ENCODE measurements at places on chromosomes 12 and 14.

DNA sequence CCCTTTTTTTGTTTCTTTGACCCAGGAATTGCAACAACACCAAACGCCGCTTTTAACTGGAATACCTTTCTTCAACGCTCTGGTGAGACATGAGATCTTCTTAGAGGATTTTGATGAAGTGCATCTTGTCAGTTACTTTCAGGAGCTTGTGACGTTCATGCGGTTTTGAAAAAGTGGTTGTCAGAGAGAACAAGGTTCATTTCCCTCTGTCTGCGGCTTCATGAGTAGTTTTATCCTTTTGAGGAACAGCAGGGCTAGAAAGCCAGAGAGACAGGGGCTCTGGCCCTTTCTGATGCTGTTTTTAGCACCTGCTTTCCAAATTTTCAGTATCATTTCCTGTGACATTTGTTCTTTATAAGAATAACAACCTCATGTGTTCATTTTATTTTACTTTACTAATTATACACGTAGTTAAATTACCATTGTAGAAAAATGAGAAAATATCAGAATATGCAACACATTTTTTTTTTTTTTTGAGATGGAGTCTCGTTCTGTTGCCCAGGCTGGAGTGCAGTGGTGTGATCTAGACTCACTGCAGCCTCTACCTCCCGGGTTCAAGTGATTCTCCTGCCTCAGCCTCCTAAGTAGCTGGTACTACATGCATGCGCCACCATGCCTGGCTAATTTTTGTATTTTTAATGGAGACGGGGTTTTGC lies 61.8 kb downstream of the GLT1D1 start:
- DNase-seq: no peak

DNA sequence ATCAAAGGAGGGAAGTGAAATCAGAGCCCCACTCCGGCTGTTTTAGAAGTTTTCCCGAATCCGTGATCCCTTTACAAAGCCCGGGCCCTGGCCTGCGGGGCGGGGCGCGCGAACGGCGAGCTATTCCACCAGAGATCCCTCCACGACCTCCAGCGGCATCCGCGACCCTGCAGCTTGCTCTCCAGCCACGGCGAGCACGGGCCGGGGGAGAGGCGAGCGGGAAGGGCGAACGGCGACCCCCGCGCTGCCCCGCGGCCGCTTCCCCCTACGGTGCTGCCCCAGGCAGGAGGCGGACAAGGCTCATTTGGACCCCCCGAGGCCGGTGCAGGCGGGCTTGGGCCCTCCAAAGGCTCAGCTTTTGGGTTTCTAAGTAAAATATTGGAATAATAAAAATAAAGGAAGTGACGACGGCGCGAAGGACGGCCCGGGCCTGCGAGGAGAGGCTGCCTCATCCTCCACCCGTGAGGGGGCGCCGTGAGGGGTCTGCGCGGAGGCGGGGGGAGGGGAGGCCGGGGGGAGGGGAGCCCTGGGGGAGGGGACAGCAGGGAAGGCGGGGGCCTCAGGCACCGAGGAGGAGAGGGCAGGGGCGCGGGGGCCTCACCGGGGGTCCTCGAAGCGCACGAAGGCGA lies 613 bp downstream of the SRSF9 start:
- DNase-seq: no peak

- DNase-seq: no peak
Measured at GRCh38 chr14:67673451-67673850, 981 bp downstream of the VTI1B start.

DNA sequence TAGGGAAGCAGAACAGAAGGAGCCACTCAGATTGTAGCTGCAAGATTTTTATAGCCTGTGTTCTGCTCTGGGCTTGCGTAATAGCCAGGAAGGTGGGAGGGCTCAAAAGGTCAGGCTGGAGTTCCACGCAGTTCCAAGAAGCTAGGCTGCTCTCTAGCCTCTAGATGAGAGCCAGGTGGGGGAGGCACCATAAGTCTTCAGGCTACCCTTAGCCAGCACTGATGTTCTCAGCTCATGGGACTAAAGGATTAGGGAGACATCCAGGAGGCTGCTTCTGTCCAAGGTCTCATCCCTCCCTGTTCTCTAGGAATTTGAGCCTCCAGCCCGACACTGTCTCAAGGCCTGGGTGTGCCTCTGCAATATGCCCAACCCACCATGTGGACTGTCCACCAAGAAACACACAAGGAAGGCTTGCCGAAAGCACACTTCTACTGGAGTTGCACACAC lies 1.7 kb downstream of the LMBR1L start:
- no peak for DNase-seq

- DNase-seq: no peak
Measured at GRCh38 chr12:23888396-23889068, 60.9 kb downstream of the SOX5 start.

GRCh38 chr12:71536279-71536938 lies 96.8 kb downstream of the LGR5 start:
- DNase-seq: no peak

DNA sequence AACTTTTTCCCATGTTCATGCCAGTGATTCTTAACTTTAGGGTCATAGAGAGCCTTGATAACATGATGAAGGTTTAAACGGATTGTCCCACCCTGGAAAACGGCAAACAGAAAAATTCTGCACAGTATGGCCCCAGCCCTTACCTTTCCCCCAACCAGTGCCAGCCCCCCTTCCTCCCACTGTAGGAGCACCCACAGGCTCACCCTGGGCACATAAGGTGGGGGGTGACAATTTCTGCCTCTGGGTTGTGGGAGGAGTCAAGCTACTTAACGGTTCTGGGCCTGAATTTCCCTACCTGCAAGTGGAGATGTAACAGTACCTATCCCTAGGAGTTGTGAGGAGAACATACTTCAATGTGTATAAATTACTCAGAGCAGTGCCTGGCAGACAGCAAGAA lies 18.0 kb downstream of the XRCC3 start:
- DNase-seq: no peak

DNA sequence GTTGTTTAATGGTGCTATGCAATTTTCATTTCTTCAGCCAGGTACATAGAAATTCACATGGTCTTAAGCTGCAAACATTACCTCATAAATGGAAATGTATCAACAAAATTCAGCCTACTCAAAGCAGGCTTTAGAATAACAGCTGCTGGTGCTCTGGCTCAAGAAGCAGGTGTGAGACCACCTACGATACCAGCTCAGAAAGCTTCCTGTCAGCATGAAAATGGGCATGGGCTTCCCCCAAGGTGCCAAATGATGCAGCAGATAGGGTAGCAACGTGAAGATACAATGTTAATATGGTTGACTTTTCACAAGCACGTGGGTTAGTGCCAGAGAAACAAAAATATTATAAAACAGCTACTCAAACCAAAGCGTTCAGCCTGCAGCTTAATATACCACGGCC lies 343.4 kb upstream of the PRICKLE1 start:
- no peak for DNase-seq

- no peak for DNase-seq
Measured at GRCh38 chr12:84929501-84929900, 16.9 kb upstream of the SLC6A15 start.

- DNase-seq: no peak
Measured at GRCh38 chr14:46582826-46583225, 68.8 kb downstream of the RPL10L start.

GRCh38 chr14:86933460-86933859 lies 1059.5 kb downstream of the GALC start:
- DNase-seq: no peak

GRCh38 chr12:106774808-106775524 lies 484 bp downstream of the RIC8B start:
- DNase-seq: no peak

DNA sequence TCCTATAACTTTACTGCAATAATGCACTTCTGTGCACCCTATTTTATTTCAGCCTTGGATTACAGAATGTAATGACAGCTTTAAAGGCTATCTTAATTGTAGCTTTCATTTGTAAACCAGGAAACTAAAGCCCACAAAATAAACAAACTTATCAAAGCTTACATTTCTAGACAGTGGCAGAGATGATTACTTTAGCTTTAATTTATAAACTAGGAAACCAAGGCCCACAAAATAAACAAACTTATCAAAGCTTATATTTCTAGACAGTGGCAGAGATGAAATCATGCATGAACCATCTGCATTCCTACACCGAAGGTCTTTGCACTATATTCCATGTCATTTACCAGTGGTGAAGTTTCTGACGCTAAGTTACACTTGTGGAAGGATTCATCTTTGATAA lies 74.4 kb downstream of the PRKD1 start:
- no peak for DNase-seq

DNA sequence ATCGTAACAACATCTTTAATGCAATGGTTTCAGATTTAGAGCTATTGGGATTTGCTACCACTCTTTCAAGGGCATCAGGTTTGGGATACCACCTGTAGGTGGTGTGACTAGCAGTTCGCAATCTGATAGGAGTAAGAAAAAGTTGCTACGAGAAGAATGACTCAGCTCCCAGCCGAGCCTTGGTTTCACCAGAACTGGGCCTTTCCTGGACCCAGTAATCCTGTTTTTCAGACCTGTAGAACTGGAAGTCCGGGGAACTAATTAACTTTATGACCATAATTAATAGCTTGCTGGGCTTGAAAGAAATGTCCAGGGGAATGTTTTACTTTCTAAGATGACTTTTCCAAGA lies 770 bp downstream of the ABHD4 start:
- no peak for DNase-seq

- DNase-seq: no peak
Measured at GRCh38 chr14:69247676-69248440, 12.1 kb upstream of the GALNT16 start.

GRCh38 chr14:104875412-104875751 lies 10.3 kb downstream of the CEP170B start:
- no peak for DNase-seq

- no peak for DNase-seq
Measured at GRCh38 chr12:71503579-71504391, 64.2 kb downstream of the LGR5 start.

DNA sequence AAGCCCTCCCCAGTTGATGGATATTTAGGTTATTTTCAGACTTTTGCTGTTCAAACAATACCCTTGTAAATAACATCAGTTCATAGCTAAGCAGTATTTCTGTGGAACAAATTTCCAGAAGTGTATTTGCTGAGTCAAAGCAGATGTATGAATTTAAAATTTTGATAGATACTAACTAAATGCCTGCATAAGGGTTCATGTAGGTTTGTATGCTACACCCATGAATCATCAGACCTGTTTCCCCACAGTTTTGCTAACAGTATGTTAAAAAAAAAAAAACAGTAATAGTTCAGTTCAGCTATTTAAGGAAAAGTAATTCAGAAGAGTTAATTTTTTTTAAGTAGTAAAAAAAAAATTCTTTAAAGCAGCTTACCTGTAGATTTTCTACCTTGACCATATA lies 236.1 kb upstream of the DIO2 start:
- no peak for DNase-seq

DNA sequence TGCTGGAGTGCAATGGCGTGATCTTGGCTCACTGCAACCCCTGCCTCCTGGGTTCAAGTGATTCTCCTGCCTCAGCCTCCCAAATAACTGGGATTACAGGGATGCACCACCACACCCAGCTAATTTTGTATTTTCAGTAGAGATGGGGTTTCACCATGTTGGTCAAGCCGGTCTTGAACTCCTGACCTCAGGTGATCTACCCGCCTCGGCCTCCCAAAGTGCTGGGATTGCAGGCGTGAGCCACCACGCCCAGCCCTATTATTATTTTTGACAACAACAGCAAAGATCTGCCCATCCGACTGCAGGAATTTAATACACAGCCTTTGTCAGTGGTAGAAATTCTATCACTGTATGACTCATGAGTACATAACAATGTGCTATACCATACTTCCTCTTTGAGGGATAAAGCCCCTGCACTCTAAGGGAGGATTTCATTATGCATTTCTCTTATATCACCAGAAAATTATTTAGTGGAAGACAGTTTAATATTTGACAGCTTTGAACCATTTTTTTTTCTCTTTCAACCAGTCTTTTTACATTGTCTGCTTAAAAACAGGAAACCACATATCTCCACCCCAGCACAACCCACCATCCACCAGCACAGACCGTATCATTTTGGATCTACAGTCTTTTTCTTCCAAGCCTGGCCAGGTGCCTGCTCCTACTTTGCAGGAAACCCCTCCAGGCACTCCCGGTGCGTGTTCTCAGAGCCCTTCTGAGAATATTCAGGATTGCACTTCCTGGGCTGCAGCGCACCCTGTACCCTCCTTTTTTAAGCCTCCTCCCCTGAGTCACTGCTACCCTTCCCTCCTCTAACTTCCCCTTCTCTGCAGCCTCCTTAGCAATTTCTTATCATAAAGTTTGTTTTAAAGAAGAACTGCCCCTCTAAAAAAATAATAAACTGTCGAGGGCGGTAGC lies 594 bp downstream of the ARHGDIB start:
- no peak for DNase-seq

DNA sequence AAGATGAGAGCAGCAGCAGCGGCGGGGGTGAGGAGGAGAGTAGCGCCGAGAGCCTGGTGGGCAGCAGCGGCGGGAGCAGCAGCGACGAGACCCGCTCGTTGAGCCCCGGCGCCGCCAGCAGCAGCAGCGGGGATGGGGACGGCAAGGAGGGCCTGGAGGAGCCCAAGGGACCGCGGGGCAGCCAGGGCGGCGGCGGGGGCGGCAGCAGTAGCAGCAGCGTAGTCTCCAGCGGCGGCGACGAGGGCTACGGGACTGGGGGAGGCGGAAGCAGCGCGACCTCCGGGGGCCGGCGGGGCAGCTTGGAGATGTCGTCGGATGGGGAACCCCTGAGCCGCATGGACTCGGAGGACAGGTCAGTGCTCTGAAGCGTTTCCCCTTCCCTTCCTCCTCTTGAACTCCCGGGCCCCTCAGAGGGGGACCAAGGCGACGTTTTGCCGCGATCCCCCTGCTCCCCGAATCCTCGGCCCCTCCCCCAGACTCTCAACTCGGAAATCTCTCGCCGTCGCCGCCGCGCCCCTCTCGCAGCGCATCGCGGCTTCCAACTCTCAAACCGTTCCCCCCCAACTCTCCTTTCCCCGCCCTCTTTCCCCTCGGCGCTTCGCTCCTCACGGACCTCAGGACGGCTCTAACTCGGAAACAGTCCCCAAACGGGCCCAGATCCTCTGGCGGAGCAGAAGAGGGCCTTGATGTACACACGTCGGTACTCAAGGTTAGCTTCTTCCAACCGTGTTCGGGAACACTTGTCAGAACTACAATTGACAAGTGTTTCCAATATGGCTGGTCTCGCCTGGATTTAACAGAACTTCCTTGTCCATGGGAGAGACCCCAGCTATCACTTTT lies 947 bp downstream of the AEBP2 start:
- DNase-seq: peak; percentile 21

DNA sequence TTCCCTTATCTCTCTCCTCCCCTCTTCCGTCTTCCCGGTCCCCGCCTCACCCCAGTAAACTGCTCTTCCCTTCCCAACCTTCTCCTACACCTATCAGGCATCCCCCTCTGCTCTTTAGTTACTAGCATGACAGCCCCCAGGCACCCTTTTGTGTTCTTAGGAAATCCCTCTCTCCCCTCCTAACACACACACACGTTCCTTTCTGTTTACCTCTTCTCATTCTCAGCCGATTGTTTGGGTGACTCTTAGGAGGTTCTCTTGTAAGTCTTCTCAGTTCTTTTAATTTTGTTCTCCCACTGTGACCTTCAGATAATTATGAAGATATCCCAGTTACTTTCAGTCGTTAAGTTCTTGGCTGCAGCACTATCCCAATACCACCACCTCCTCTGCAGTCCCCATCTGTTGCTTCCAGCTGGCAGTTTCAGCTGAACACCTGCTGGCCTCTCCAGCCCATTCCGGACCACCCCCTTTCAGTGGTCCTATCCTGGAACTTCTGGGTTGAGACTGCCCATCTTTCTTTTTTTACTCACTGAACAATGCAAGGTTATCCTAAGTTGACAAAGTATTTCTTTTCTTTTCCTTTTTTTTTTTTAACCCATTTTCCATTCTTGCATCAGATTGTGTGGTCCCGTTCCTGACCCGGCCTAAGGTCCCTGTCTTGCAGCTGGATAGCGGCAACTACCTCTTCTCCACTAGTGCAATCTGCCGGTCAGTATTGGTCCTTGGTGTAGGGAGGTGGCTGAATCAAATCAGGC lies 711 bp downstream of the MARS1 start:
- no peak for DNase-seq

- no peak for DNase-seq
Measured at GRCh38 chr14:60971271-60971670, 9.6 kb downstream of the TRMT5 start.
